ENCODE measurements at places on chromosomes 1 and 21. TPM values are rescaled to one million over a fixed set of nuclear protein-coding genes. Genes with fewer than 3 reads are reported as not detected.

GRCh38 chr1:230300322-230301301 is 125.5 kb downstream of the PGBD5 start:
- no peak overlapping the region for H3K4me3 ChIP-seq
- no peaks in the 10 kb centered on the region for H3K27me3 ChIP-seq
- H3K36me3 ChIP-seq, result no peaks in the 10 kb centered on the region
- peaks cover 30% of the 10 kb centered on the region for H3K4me1 ChIP-seq
- DNase-seq, result no peak

- H3K4me3 ChIP-seq, result no peak overlapping the region
- no peaks in the 10 kb centered on the region for H3K36me3 ChIP-seq
- no peak overlapping the region for H3K27ac ChIP-seq
- DNase-seq, result no peak
- H3K27me3 ChIP-seq, result no peaks in the 10 kb centered on the region
Observed at GRCh38 chr1:163959622-163960021, 599.4 kb upstream of the PBX1 start.

- peak overlapping the region; percentile 72 for H3K27ac ChIP-seq
- H3K4me1 ChIP-seq, result peaks cover 59% of the 10 kb centered on the region
- H3K36me3 ChIP-seq, result no peaks in the 10 kb centered on the region
Observed at GRCh38 chr1:213988507-213989001, 781 bp downstream of the PROX1 start.

DNA sequence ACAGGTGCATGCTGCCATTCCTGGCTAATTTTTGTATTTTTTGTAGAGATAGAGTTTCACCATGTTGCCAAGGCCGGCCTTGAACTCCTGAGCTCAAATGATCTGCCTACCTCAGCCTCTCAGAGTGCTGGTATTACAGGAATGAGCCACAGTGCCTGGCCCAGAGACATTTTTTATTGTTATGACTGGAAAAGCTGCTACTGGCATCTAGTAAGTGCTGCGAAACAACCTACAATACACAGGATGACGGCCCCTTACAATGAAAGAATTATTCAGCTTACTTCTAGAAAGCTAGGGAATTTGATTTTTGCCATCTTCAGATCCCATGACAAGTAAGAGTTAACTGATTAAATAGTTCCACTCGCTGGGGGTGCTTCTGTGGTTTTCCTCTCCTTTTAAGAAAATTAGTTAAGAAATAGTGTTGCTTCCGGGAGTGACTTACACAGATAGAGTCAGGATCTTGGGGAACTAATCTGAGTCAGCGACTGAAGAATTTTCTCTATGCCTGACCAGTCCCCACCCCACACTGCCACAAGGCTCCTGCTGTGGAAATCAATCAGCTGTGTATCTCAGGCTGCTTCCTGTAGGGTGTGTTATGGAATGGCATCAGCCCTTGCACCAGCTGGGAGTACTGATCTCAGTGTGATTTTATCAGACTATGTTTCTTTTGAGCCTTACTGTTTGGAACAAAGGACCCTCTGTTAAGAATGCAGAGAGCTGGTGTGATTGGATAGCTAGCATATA is 93.0 kb upstream of the BMP8A start:
- peaks cover 46% of the 10 kb centered on the region for H3K4me1 ChIP-seq
- no peaks in the 10 kb centered on the region for H3K36me3 ChIP-seq
- no peaks in the 10 kb centered on the region for H3K27me3 ChIP-seq
- H3K27ac ChIP-seq, result peak overlapping the region; percentile 70
- DNase-seq, result peak; percentile 85

GRCh38 chr1:175863299-175864050 is 120.1 kb upstream of the TNR start:
- H3K27ac ChIP-seq, result no peak overlapping the region
- DNase-seq, result no peak
- H3K27me3 ChIP-seq, result peaks cover 11% of the 10 kb centered on the region
- H3K36me3 ChIP-seq, result no peaks in the 10 kb centered on the region
- no peaks in the 10 kb centered on the region for H3K4me1 ChIP-seq

DNA sequence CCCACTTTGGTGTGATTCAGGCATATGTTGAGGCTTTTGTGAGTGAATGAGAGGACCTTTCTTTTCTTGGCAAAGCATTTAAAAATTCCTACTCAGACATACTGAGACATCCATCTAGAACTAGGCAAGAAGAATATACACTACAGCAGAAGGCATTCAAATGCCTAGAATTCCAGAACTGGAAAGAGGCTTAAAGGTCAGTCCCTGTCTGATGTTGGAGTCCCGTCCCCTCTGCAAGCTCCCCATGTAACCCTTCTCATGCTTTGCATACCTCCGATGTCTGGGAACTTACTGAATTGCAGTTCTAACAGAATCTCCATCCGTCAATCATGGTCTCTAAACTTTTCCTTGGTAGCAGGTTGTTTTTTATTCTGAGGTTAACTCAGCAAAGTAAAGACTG is 152.9 kb downstream of the ATP6V1G3 start:
- no peaks in the 10 kb centered on the region for H3K36me3 ChIP-seq
- peak; percentile 61 for DNase-seq
- no peak overlapping the region for H3K27ac ChIP-seq
- H3K4me3 ChIP-seq, result no peak overlapping the region
- H3K27me3 ChIP-seq, result no peaks in the 10 kb centered on the region

- no peak overlapping the region for H3K27ac ChIP-seq
- H3K4me3 ChIP-seq, result no peak overlapping the region
- no peaks in the 10 kb centered on the region for H3K27me3 ChIP-seq
- no peaks in the 10 kb centered on the region for H3K36me3 ChIP-seq
- no peak for DNase-seq
Observed at GRCh38 chr1:96009831-96010434, 711.7 kb upstream of the PTBP2 start.

- H3K27ac ChIP-seq, result no peak overlapping the region
- peaks cover 12% of the 10 kb centered on the region for H3K36me3 ChIP-seq
- H3K4me1 ChIP-seq, result peaks cover 67% of the 10 kb centered on the region
Observed at GRCh38 chr1:231407547-231408396, 14.3 kb downstream of the EGLN1 start.

DNA sequence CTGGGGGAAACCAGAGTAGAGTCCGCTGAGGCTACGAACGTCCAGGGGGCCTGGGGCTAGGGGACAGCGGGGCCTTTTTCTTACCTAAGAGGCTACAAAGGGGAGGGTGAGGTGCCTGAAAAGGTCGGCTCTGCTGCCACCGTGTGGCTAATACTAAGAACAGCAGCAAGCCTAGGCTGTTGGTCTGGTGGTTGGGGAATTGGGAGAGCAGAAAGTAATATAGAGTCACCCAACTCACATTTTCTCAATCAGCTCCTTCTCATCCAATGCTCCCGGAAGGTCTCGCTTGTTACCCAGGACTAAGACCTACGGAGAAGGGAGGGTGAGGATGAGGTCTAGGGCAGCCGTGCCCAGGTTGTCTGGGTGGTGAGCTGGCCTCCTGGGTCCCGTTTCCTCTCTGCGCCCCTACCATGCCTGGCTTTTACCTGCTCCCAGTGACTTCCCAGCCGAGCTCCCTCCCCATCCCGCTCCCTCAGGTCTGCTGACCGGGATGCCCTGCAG is 9.3 kb downstream of the ARL8A start:
- H3K27me3 ChIP-seq, result no peaks in the 10 kb centered on the region
- H3K4me1 ChIP-seq, result 0 out of 2 replicates have a peak, but pooled peaks cover 6% of the 10 kb centered on the region
- H3K4me3 ChIP-seq, result no peak overlapping the region
- peak; percentile 52 for DNase-seq
- no peak overlapping the region for H3K27ac ChIP-seq

DNA sequence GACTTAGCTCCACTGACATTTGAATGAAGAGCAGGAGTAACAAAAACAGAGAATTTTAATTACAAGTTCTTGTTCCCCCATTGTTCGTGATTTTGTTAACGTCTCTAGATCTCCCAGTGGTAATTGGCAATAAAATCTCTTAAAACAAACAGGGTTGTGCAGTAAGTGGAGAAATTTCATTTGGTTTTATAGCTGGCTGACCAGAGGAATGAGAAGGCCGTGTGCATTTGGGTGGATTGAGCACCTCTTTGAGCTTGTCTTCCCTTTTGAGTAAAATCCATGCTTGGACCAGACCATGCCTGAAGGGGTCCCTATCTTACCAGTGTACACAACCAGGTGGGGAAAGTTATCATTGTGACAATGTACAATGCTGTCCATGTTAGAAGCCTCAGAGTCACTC is 137.8 kb downstream of the HIVEP3 start:
- no peaks in the 10 kb centered on the region for H3K36me3 ChIP-seq
- no peak for DNase-seq
- no peak overlapping the region for H3K27ac ChIP-seq
- peaks cover 14% of the 10 kb centered on the region for H3K27me3 ChIP-seq
- H3K4me3 ChIP-seq, result no peak overlapping the region

The NUF2 gene
- total RNA-seq, result 39.4 TPM

The PROK1 gene
- total RNA-seq, result not detected

The MAP1LC3C gene
- not detected for total RNA-seq

The GBP4 gene
- total RNA-seq, result not detected

The HMCN1 gene
- total RNA-seq, result not detected

The IL22RA1 gene
- total RNA-seq, result 2.1 TPM
